Activated T-helper 17 cell treated with anti-CD3 and anti-CD28 coated beads, Interleukin-2, amount 50 U/mL, for 72 hours (primary cell): ENCODE measurements at places on chromosomes 7 and 10.

DNA sequence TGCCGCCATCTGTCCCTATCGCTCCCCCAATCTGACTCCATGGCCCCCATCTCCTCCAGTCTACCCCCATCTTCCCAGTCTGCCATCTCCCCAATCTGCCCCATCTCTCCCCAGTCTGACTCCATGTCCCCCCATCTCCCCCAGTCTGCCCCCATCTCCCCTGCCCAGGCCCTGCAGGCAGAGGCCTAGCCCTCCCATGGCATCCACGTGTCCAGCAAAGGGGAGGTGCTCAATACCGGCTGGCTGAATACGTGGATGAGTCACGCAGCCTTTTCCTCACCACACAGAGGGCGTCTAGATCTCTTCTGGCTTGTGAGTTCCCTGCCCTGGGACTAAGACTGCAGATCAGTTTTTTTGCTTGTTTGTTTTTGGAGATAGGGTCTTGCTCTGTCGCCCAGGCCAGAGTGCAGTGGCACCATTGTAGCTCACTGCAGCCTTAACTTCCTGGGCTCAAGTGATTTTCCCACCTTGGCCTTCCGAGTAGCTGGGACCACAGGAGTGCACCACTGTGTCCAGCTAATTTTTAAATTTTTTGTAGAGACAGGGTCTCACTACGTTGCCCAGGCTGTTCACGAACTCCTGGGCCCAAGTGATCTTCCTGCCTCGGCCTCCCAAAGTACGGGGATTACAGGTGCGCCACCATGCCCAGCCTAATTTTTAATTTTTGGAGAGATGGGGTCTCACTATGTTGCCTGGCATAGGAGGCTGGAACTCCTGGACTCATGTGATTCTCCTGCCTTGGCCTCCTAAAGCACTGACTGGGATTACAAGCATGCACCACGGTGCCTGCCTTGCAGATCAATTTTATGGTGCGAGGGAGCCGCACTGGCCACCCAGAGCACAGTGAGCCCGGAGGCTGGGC lies 15.3 kb upstream of the GPR146 start:
- peak; percentile 94 for ATAC-seq

GRCh38 chr7:123140561-123140960 lies 59.2 kb downstream of the SLC13A1 start:
- no peak for ATAC-seq

- ATAC-seq, result no peak
Observed at GRCh38 chr7:157908006-157908782, 571.4 kb downstream of the DNAJB6 start.

GRCh38 chr7:24227603-24228359 lies 56.2 kb upstream of the NPY start:
- peak; percentile 66 for ATAC-seq

DNA sequence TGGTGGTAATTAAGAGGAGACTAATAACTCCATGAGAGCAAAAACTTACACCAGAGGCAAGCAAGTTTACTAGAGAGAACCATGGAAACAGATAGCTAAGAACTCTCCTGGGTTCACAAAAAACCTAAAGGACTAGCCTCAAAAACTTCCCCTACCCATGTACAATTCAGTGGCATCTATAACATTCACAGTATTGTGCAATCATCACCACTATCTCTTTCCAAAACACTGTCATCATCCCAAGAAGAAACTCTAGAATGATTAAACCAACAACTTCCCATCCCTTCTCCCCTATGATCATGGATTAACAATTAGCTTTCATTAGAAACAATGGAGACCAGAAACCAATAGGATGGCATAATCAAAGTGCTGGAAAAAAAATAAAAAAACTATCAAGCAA lies 1038.3 kb downstream of the LRMDA start:
- no peak for ATAC-seq

DNA sequence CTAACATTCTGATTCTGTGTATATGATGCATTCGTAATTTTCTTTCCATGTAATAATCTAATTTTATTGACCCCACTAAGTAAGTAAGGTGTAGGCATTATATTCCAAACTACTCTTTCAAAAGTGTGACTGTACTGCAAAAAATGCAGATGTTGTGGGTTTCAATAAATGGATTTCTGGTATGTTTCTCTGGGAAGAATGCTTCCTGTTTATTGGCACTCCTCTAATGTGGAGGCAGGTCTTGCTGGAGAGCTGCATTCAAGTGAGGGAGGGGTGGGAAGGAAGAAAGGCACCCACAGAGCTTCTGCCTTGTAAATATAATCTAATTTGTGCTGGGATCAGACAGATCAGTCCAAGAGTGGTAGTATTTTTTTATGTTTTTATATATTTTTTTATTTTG lies 23.9 kb downstream of the ST7 start:
- no peak for ATAC-seq

- no peak for ATAC-seq
Observed at GRCh38 chr7:18496341-18496700, 772 bp downstream of the HDAC9 start.

- peak; percentile 99 for ATAC-seq
Observed at GRCh38 chr10:3002304-3002703, 65.0 kb upstream of the PFKP start.

- ATAC-seq, result no peak
Observed at GRCh38 chr7:50805447-50806125, 22.9 kb upstream of the GRB10 start.

GRCh38 chr7:23586159-23586558 lies 11.0 kb upstream of the CCDC126 start:
- no peak for ATAC-seq

DNA sequence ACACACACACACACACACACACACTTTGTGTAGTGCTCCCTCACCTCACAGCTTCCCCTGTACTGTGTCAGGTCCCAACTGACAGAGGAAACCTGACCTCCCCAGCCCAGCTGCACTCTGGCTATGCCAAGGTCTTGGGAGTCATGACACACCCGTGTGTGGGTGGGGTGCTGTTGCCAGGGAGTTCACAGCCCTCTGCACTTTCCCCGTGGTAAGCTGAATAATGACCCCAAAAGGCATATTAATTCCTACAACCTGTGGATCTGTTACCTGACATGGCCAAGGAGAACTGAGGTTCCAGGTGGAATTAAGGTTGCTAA lies 8.9 kb upstream of the NANOS1 start:
- ATAC-seq, result peak; percentile 74

- ATAC-seq, result no peak
Observed at GRCh38 chr7:46929359-46929758, 652.6 kb downstream of the TNS3 start.

GRCh38 chr7:69696054-69696591 lies 97.8 kb downstream of the AUTS2 start:
- no peak for ATAC-seq

- no peak for ATAC-seq
Observed at GRCh38 chr10:60466267-60467201, 76.9 kb upstream of the ANK3 start.

GRCh38 chr7:46652317-46652716 lies 731.2 kb upstream of the IGFBP3 start:
- no peak for ATAC-seq

GRCh38 chr10:131202990-131203389 lies 108.5 kb downstream of the TCERG1L start:
- no peak for ATAC-seq

GRCh38 chr10:104252368-104252767 lies 2.3 kb upstream of the GSTO1 start:
- ATAC-seq, result no peak

- peak; percentile 69 for ATAC-seq
Observed at GRCh38 chr10:129035052-129035827, 431.8 kb upstream of the MGMT start.

DNA sequence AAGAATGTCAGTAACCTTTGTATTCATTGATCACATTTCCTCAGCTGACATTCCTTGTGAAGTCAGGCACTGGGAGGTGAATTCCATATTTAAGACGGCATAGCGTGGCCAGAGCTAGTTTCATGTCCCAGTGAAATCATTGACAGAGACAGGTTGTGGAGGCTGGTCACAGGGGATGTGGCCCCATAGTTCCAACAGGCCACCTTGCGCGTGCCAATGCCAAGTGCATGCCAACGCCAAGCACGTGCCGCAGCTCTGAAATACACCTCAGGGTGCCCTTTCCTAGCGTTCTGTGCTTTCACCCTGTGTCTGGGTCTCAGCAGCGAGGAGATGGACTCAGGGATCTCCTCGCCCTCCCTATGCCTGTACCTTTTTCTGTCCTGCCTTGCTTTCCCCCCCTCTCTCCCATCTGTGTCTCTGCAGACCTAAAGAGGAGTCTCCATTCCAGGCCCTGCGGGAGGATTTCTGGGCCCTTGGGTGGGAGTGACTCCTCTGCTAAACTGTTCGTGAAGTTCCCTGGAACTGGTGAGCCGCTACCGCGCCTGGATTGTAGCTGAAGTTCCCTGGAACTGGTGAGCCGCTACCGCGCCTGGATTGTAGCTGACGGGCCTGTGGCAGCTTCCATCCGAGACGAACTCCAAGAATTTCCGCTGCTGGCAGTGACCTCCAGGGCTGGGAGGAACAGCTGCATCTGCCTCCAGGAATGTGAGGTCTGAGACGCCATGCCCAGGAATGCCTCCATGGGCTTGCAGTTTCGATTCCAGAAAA lies 19.7 kb downstream of the AQP1 start:
- no peak for ATAC-seq

GRCh38 chr7:36795451-36796021 lies 71.2 kb upstream of the AOAH start:
- ATAC-seq, result no peak

- ATAC-seq, result no peak
Observed at GRCh38 chr10:75651417-75651816, 220.0 kb downstream of the LRMDA start.

GRCh38 chr10:31607481-31607880 lies 288.5 kb downstream of the ZEB1 start:
- no peak for ATAC-seq

DNA sequence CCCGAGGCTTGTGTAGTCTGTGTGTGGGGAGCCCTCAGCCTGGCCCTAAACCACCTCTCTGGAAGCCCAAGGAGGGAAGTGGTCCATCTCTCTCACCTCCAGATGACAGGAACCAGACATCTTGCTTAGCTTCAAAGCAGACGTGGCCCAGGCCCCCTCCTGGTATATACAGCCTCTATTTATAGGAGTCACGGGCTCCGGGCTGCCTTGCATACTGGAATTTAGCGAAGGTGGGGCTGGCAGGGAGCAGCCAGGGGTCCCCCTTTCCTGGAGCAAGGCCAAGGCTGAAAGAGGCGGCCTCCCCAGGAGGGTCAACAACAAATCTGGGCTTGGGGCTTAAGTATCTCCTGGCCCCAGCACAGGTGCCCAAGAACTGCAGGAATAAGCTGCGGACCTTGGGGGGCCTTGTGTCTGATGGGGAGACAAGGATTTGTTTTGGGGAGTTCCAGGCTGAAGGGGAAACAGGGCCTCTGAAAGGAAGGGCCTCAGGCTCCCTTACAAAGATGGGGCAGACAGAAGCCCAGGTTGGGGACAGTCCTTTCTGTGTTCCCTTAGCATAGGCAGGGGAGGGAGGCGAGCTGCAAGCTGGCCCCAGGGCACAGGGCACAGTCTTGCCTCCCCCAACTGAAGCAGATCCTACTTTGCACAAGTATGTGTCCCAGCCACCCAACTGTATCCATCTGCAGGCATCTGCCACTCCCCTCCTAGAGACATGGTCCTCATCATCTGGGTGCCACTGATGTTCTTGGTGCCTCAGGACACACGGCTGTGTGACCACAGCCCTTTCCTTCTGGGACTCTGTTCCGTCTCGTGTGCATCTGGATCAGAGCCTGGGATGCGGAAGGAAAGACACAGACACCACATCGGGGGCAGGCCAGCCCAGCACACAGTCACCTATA lies 11.9 kb downstream of the ZCCHC24 start:
- ATAC-seq, result no peak

GRCh38 chr7:140005754-140006503 lies 56.8 kb downstream of the PARP12 start:
- no peak for ATAC-seq

GRCh38 chr7:4797858-4798705 lies 22.7 kb downstream of the AP5Z1 start:
- ATAC-seq, result peak; percentile 88

GRCh38 chr10:105062951-105063350 lies 421.9 kb downstream of the SORCS3 start:
- ATAC-seq, result no peak

DNA sequence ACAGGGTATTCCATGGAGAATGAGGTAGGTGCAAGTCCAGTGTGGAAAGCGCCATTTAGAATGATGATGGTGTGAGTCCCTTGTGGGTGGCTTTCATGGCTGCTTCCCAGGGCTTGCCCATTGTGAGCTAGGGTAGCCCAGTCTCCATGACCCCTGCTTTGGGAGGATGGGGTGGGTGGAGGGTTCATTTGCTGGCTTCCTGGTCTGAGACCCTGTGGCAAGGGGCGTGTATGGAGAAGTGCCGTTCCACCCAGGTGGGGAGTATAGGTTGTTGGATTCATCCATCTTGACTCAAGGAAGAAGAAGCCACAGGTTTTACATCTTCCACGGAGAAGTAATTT lies 27.7 kb downstream of the CCM2 start:
- ATAC-seq, result peak; percentile 2

DNA sequence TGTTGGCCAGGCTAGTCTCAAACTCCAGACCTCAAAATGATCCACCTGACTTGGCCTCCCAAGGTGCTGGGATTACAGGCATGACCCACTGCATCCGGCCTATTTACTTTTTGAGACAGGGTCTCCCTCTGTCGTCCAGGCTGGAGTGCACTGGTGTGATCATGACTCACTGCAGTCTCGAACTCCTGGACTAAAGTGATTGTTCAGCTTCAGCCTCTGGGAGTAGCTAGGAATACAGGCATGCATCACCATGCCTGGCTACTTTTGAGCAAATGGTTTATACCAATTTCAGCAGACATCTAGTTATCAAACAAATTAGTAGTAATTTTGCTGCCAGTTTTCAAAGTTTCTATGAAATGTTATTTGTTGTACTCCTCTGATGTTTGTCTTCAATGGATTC lies 2.2 kb upstream of the WAC start:
- no peak for ATAC-seq

- ATAC-seq, result no peak
Observed at GRCh38 chr7:4147926-4148620, 534.0 kb upstream of the FOXK1 start.

DNA sequence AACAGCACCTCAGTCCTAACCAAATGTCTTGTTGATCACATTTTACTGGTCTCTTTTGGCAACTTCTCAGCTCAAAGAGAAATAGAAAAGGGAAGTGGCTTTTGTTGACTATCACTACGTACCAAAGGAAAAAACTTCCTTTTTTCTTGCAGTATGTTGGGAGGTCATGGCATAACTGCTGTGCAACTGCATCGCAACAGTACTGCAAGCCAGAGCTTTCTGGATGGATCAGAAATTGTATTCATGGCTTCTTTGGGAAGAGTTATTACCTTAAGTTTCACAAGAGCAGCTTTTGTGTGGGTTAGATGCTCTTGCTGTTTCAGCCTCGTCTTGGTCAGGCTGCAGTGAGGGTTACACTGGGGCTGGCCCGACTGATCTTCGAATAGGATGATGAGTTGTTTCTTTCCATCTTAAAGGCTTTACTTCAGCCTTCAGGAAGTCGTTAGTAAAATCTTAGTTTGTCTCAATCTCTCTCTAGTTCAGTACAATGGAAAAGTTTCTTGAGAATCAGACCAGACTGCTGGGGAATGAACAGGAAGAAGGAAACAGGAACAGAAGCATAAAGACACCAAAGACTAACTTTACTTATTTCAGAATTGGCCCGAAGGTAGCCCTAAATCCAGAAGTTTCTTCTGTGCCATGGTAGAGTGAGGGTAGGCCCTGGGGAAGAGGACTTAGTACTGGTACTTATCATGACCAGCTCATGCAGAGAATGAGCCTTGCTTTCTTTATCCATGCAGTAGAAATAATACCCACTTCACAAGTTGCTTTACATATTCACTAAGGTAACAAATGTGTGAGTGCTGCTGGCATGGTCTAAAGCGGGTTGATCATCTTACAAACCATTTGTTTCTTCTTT lies 153.6 kb downstream of the CELF2 start:
- peak; percentile 70 for ATAC-seq
